ENCODE measurements at places on chromosomes 12 and 14. TPM values are rescaled to one million over a fixed set of nuclear protein-coding genes. Genes with fewer than 3 reads are reported as not detected.

DNA sequence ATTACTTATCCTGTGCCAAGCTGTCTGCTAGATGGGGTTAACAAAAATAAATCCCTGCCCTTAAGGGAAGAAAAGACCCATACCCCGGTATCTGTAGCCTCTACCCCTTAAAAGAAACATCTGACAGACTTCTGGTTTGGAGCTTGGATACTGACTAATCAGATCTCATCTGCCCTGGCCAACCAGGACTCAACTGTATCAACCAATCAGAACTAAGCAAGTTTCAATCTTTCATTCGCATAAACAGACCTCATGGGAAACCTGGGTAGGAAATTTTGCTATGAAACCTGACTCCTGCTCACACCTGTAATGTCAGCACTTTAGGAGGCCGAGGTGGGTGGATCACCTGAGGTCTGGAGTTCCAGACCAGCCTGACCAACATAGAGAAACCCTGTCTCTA is 26.4 kb upstream of the PRMT8 start:
- H3K4me1 ChIP-seq: peaks cover 4% of the 10 kb centered on the region
- no peak overlapping the region for H3K27ac ChIP-seq
- no peak overlapping the region for H3K4me3 ChIP-seq
- no peak for DNase-seq

- H3K27ac ChIP-seq: no peak overlapping the region
- H3K4me3 ChIP-seq: no peak overlapping the region
These were observed 54.2 kb upstream of the GZMB start for GRCh38 chr14:24688030-24688658.

IKZF4 gene
- 6.2 TPM for total RNA-seq

- peaks cover 12% of the 10 kb centered on the region for H3K36me3 ChIP-seq
- no peak overlapping the region for H3K4me3 ChIP-seq
- no peak for DNase-seq
- no peaks in the 10 kb centered on the region for H3K27me3 ChIP-seq
- peaks cover 8% of the 10 kb centered on the region for H3K4me1 ChIP-seq
These were observed 86.6 kb downstream of the PPP1R12A start for GRCh38 chr12:79848339-79848738.

DDX11 gene
- total RNA-seq: 161 TPM

GRCh38 chr12:108475396-108475795 is 39.7 kb upstream of the FICD start:
- no peaks in the 10 kb centered on the region for H3K27me3 ChIP-seq
- no peak overlapping the region for H3K27ac ChIP-seq
- H3K4me3 ChIP-seq: no peak overlapping the region

IRAK3 gene
- 13.8 TPM for total RNA-seq

- DNase-seq: no peak
- no peaks in the 10 kb centered on the region for H3K36me3 ChIP-seq
- H3K4me1 ChIP-seq: peaks cover 4% of the 10 kb centered on the region
- H3K27ac ChIP-seq: no peak overlapping the region
These were observed 4.8 kb downstream of the TROAP start for GRCh38 chr12:49327887-49328286.

DNA sequence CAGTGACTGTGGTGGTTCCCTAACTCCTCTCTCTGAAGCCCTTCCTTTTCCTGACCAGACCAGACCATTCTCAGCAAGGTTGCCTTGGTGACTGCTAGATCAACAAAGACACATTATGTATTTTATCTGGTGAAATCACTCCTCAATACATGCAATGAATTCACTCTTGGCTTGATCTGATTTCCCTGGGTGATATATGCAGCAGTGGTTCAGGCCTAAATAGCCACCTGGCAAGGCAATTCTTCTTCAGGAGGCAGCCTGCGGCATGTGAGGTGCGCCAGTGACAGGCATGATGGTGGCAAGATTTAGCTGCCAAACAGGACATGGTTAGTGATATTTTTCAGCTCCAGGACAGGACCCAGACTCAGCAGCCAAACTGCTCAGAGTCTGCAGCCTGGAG is 350.3 kb upstream of the CCDC196 start:
- H3K36me3 ChIP-seq: no peaks in the 10 kb centered on the region
- no peaks in the 10 kb centered on the region for H3K27me3 ChIP-seq
- DNase-seq: no peak
- no peak overlapping the region for H3K4me3 ChIP-seq

PPTC7 gene
- 36.4 TPM for total RNA-seq

DNA sequence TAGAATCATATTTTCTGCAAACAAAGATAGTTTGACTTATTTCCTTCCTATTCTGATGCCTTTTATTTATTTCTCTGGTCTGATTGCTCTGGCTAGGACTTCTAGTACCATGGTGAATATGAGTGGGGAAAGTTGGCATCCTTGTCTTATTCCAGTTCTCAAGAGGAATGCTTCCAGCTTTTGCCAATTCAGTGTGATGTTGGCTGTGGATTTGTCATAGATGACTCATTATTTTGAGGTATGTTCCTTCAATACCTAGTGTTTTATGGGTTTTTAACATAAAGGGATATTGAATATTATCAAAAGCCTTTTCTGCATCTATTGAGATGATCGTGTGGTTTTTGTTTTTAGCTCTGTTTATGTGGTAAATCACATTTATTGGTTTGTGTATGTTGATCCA is 139.4 kb upstream of the CNTN1 start:
- no peak overlapping the region for H3K27ac ChIP-seq
- no peaks in the 10 kb centered on the region for H3K4me1 ChIP-seq
- H3K36me3 ChIP-seq: no peaks in the 10 kb centered on the region
- no peak overlapping the region for H3K4me3 ChIP-seq

DNA sequence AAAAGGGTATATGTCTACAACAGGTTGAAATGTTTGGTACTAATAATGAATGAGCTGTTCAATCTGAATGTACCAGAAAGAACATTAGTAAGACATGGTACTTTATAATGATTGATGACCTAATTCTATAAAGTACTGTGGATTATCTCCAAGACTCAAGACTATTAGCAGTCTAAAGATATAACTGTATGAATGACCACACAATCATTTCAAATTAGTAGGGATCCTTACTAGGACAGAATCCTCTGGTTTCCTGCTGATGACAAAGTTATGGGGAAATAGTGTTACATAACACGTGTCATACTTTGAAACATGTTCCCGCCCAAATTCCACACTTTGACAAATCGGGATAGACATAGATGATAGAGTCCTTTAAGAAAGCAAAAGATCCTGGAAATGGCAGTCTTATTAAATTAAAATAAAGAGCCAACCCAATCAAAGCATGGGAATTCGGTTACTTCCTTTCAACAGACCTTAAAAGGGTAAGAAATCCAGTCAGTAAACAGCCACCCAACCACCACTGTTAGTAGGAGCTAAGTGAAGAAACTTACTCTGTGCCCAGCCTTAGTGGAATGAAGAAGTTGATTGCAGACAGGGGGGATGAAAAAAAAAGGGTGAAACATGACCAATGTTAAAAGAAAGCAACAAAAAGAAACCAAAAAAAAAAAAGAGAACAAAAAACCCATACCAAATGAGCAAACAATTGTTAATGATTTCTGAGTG is 2.8 kb downstream of the VPS29 start:
- H3K4me3 ChIP-seq: no peak overlapping the region
- H3K27ac ChIP-seq: peak overlapping the region; percentile 38
- peaks cover 18% of the 10 kb centered on the region for H3K4me1 ChIP-seq
- no peaks in the 10 kb centered on the region for H3K27me3 ChIP-seq

GRCh38 chr14:54331516-54331915 is 65.3 kb upstream of the CDKN3 start:
- no peaks in the 10 kb centered on the region for H3K36me3 ChIP-seq
- no peak for DNase-seq
- no peak overlapping the region for H3K27ac ChIP-seq
- H3K4me1 ChIP-seq: peaks cover 16% of the 10 kb centered on the region
- H3K27me3 ChIP-seq: no peaks in the 10 kb centered on the region
- H3K4me3 ChIP-seq: no peak overlapping the region

NOS1 gene
- total RNA-seq: 1.6 TPM

GRCh38 chr12:104656921-104657320 is 200.2 kb downstream of the CHST11 start:
- no peaks in the 10 kb centered on the region for H3K27me3 ChIP-seq
- no peaks in the 10 kb centered on the region for H3K36me3 ChIP-seq
- no peak overlapping the region for H3K27ac ChIP-seq
- no peak overlapping the region for H3K4me3 ChIP-seq
- no peak for DNase-seq
- no peaks in the 10 kb centered on the region for H3K4me1 ChIP-seq
